ENCODE measurements at places on chromosomes 1 and 21. TPM values are rescaled to one million over a fixed set of nuclear protein-coding genes. Genes with fewer than 3 reads are reported as not detected.

- DNase-seq = no peak
Measured at GRCh38 chr1:175530622-175531375, 212.6 kb downstream of the TNR start.

DNA sequence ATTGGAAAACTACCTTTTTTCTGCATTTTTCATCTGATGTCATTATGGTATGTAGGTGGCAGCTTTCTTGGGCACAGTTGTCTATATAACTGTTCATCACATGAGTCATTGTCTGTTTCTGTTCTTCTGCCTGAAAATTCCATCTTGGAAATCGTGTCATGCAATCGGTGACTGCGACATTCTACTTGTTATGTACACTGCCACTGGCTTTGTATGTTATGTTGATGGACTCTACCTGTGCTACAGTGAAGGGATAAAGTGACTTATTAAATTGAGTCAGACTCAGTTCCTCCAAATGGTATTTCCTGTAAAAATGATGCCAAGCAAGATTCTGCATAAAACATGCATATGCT, 8.6 kb downstream of the SMAP2 start:
- DNase-seq = no peak

DNA sequence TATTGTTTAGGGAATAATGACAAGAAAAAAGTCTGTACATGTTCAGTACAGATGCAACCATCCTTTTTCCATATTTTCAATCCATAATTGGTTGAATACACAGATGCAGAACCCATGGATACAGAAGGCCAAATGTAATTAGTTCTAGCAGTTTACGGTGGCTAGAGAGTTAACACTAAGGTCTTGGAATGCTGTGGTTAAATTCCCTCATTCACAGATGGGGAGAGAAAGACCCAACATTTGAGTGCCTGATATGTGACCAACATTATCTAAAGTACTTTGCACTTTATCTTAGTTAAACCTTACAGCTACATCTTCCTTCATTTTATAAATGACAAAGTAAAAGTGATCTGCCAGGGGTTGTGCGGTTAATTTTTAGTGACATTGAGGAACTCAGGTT, 5.3 kb downstream of the SCMH1 start:
- DNase-seq = no peak

GRCh38 chr1:206442101-206442500, 28.2 kb upstream of the IKBKE start:
- DNase-seq = no peak

GRCh38 chr1:2636733-2637132, 3.9 kb upstream of the MMEL1 start:
- DNase-seq = no peak

GRCh38 chr1:151975311-151976014, 18.2 kb downstream of the S100A10 start:
- DNase-seq = no peak

DNA sequence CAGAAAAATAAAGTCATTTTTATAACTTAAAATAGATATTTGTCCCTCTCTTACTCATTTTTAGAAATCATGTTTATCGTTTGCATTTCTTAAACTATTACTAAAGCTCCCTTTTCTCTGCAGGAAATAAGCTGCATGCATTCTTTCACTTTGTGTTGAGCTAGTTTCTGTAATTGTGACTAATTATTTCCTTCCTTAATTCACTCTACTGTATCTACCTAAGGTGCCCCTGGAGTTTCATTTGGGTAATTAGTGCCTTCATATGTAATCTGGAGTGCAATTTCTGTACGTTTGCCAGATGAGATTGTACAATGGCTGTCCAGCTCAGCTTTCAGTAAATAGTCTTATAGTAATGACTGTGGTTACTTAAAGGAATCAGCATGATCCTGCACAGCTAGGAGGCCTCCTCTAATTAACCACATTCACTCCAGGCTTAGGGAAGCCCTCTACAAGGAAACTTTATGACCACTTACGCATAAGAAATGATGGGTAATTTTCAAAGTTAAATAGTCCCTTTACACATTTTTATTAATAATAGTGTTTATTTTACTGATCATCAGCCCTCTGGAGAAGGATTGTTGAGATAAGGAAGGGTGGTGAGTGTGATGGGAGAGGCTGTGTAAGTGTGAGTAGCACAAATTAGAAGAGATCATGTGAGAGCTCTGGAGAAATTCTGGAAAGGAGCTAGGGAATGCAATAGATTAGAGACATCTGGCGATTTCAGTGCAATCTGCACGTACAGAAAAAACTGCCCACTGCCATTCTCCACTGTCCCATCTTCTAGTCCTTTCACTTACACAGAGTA, 86.8 kb downstream of the LRRC8C start:
- DNase-seq = peak; percentile 80

GRCh38 chr1:52679048-52679447, 19.1 kb downstream of the COA7 start:
- no peak for DNase-seq

DNA sequence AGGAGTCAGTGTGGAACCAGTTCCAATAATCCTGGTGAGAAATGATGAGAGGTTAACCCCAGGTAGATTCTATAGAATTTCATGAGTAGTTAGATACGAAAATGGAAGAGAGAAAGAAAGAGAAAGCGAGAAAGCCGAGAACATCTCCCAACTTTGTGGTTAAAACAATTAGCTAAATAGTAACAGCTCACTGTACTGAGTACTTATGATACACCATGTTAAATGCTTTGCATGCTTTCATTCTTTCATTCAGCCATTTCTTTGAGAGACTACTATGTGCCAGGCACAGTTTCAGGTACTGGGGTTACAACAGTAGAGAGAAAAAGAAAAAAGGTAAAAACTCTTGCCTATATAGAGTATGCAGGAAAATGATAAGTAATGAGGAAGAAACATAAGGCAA, 109.7 kb upstream of the SYT6 start:
- DNase-seq = peak; percentile 26

DNA sequence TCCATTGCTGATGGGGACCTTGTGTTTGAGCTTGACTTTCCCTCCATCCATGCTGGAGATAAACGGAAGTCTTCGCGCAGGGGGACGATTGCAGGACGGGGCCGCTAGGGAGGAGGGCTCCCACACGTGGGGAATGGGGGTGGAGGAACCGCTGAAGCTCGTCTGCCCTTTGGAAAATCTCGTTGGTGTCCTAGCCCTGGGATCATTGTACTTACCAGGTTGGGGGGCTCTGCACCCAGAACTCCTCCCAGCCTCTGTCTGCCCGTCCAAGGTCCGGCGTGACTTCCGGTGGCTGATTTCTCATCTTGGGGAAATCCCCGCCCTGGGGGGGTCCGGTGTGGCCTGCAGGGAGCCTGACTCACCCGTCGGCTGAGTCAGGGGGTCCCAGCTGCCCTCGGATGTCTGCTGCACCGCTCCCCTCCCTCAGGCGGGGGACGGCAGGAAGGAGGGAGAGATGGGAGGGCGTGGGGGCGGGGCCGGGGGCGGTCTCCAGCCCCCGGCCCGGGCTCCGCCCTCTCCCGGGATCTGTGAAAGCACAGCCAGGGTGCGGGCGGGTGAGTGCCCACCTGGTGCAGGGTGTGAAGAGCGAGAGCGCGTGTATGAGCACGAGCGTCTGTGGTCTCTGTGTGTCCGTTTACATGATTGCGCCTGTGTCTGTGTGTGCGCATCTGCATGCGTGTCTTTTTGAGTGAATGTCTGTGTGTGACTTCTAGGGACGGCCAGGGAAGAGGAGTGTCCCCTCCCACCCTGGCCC, 35.8 kb downstream of the PIK3CD start:
- no peak for DNase-seq

DNA sequence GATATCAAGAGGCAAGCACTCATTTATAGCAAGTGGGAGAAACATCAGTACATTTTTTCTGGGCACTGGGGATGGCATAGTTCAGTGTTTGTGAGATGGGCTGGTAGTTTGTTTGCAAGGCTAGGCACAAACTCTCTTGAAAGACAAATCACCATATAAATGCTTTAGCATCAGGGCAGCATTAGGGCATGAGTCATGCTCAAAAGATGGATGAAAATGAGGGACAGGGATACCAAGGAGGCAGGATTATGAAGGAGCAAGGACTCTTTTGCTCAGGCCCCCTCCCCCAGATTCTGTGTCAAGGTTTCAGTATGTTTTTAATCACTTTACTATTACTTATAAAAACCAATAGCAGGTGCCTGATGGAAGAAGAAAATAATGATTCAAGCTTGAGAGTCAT, 43.9 kb upstream of the CAMK1G start:
- DNase-seq = no peak

GRCh38 chr1:58812926-58813325, 29.1 kb upstream of the JUN start:
- no peak for DNase-seq

DNA sequence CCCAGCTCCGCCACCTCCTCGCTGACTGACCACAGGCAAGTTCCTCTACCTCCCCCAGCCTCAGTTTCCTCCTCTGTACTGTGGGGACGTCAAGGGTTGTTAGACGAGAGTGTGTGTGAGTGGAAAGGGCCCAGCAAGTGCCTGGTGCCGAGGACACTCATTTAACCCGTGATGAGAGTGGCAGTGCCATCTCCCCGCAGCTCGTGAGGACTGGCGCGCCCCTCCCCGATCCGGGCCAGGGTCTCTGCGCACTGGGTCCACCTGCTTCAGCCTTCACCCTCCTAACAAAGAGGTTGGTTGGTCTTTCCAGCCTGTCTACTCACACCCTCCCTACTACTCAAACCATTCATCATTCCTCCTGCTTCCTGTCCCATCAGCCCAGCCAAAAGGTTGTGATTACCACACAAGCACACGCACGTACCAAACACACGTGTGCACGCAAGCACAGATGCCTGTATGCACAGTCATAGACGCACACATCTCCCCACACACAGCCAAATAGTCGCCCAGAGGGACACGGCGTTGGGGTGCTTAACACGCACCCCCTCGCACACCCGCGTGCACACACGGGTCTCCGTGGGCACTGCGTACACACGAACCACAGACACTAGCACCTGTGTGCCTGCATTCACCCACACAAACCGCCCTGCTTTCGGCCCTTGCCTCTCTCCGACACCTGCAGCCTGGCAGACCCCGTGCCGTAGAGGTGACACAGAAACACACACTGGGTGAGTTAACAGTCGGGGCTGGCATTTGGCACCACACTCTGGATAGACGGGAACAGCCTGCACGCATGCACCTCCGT, 39.3 kb downstream of the TAS1R2 start:
- no peak for DNase-seq

DNA sequence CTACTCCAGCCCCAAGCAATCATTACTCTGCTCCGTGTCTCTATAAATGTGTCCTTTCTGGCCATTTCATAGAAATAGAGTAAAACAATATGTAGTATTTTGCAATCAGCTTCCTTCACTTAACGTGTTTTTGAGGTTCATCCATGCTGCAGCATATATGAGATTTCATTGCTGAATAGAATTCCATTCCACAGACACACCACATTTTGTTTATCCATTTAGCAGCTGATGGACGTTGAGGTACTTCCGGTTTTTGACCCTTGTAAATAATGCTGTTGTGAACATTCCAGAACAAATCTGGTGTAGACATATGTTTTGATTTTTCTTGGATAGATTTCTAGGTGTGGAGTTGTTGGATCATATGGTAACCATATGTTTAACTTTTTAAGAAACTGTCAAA, 30.7 kb downstream of the ADAM30 start:
- DNase-seq = no peak

- no peak for DNase-seq
Measured at GRCh38 chr1:40690771-40691537, 550 bp upstream of the NFYC start.

DNA sequence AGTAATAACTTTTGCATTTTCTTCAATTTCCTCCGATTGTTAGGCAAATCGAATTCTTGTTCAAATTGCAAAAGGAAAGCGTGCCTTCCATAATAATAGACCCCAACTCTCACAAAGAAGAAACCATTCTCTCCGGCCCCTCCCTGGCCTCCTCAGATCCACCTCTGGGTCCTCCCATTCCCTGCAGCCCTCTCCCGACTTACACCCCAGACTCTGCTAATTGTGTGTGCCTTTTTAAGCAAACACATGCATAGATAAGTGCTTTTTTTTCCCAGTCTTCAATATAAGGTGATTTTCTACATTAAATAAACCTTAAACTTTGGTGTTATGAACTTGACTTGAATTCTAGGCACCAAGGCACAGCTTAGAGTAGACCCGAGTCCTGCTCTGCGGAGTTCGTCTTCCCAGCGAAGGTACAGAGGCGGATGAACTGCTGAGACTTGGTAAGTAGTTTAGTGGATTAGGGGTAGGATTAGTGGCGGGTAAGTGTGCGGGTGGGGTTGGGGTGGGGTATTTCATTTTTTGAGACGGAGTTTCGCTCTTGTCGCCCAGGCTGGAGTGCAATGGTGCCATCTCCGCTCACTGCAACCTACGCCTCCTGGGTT, 1.5 kb downstream of the L1TD1 start:
- no peak for DNase-seq

DNA sequence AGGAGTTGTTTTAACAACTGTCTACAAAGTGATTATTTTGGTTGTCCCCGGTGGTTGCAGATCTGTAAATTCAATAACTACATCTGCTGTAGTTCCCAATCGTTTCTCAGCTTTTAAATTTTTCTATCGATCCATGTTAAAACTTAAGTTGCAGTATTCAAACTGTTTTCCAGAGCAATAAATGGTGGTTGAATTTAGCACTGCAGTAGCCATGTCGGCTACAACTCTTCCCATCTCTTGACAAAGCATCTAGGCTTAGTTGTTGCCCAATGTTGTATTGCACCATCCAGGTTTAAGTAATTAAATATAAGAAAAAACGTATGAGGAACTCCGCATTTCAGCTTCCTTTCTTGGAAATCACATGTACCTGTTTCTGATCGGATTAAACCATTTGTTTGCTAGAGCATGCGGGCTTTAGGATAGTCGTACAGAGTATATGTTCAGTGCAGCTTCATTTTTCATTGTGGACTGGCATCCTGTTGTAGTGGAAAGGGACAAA, 996 bp downstream of the CNIH4 start:
- no peak for DNase-seq

- no peak for DNase-seq
Measured at GRCh38 chr1:241591317-241591716, 48.9 kb downstream of the CHML start.

- DNase-seq = no peak
Measured at GRCh38 chr1:150464422-150464826, 22.8 kb upstream of the TARS2 start.

DNA sequence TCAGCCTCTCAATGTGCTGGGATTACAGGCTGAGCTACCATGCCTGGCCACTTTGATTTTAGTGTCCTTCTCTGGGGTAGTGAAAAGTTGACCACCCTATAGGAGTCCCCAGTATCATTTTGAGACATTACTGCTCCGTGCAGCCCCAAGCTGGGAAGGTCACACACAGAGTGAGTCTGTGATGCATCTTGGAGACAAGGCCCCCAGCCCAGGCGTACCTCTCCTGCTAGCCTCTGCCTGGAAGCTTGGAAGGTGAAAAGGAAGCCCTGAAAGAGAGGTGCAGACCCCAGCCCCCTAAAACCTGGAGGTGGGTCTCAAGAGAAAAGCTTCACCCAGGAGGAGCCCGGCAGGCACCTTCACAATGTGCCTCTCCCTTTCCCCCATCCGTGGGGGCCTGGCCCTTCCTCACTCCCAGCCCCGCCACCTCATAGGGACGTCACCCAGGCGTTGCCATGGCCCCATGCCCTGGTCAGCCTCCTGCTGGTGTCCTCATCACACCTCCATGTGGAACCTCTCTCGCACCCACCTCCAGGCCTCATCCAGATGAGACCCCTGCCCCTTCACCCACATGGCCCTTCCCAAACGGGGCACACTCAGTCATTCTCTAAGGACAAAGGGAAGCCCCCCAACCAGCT, 5.6 kb upstream of the ARF1 start:
- no peak for DNase-seq

- DNase-seq = no peak
Measured at GRCh38 chr1:34627465-34628240, 127.2 kb upstream of the GJB5 start.

Gene ALG14
- 4.8 TPM for total RNA-seq

Gene OR2T2
- total RNA-seq = 4.4 TPM

Gene ZNF670
- 2.0 TPM for total RNA-seq

Gene OR2T11
- total RNA-seq = not detected
